ENCODE measurements at places on chromosomes 5 and 9.

DNA sequence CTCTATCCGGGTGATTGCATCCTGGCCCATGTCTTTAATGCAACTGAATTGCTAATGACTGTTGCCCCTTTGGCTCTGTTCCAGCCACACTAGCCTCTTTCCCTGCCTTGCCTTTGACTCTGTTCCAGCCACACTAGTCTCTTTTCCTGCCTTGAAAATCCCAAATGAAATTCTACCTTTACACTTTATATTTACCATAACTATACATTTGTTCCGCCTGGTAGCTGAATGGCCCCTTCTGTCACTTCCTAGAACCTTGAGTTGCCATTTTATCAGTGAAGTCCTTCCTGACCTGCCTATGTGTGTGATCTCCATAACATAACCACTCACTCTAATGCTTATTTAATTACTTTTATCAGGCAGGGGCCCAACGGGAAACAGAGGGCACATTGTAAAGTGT, 1120.4 kb upstream of the WWC1 start:
- no peak for DNase-seq

DNA sequence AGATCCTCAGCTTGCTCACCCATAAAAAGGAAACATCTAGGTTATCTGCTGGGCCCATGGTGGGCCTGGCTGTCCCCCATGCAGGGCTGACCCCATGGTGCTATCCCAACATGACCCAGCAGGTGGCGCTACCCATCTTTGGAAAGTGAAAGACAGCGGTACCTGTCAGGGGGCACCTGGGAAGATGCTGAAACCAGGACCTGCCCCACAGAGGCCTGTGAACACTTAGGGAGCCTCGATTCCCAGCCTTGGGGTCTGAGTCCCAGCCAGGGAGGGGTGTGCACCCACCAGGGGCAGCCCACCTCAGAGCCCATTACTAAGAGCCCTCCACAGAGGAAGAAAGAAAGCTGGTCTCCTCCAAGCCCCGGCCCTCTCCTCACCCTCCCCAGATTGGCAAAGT, 46.6 kb upstream of the IPPK start:
- peak; percentile 30 for DNase-seq

- peak; percentile 6 for DNase-seq
Observed at GRCh38 chr9:34869390-34869789, 88.7 kb upstream of the PHF24 start.

DNA sequence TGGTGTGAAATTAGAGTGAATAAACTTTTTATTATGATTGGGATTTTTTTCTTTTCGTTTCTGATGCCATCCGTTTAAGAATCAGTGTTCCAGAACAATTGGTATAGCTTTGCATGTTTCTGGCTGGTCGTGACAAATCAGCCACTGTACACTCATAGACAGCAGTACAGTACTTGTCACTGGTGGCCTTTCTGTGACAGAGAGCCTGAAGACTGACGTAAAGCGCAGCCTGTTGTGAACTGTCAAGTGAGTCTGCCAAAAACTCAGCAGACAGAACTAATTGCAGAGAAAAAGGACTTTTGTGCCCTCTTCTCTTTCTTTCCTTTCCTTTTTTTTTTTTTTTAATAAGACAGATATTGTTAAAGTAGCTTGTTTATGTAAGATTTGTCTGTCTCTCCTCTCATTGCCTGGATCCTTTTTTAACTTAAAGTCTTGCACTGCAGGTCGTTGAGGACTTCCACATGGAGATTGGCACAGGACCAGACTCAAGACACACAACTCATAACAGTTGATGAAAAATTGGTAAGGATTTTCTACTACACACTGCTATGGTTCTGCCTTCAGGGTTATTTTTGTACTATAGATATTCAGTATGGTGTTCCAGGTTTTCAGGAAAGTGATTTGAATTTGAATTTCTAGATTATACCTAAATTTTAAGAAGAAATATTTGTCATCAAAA, 42.7 kb downstream of the NDUFS4 start:
- DNase-seq = no peak

DNA sequence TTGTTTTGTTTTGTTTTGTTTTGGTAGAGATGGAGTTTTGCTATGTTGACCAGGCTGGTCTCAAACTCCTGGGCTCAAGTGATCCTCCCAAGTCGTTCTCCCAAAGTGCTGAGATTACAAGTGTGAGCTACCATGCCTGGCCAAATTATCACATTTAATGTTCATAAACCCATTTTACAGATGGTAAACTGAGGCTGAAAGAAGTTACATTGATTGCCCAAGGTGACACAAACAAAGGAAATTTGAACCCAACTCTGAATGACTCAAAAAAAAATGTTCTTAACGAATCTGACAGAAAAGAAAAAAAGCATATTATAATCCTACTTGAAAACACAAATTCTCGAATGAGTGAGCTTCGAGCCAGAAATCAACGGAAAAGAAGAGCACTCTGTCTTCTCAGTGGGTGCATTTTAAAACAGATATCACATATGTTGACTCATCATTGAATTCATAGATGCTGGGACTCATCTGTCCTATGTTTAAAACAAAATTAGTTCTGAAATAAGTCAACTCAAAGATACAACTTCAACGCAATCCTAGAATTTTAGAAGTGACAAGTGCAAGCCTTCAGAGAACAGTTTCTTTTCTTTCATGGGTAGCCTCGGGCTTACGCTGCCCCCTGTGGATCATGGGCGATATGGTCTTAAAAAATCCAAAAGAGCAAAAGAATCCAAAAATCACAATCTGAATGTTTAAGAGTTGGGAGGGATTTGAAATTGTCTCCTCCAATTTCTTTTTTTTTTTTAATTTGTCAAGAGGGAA, 28.4 kb downstream of the TIMD4 start:
- DNase-seq = peak; percentile 3

DNA sequence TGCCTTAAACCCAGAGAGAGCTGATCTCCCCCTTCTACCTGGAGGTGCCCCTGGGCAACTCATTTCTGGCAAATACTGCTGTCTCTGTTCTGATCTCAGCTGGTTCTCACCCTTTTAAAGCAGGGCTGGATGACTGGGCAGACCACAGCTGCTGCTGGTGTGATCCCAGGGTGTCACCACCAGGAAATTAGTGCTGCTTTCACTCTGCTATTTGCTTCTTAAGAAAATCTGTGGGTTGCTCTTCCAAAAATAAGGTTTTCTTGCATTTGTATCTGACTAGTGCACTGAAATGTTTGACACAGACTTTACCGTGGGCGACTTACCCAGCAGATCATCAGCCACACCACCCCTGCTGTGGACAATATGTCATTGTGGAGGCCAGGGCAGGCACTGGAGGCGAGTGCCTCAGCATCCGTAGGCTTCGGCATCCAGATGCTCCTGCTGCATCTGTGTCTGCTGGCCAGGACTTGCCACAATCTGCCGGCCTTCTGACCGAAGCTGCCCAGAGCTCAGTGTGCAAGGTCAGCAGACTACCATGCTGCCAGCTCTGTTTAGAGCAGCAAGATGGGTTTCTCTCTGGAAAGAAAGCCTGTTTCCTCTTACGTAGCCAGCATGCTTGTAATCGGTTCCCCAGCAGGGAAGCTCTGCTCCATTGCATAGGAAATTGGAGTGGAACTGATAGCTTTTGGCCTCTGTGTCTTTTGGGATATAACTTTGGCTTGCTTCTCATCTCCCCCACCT, 13.6 kb downstream of the ARHGAP26 start:
- no peak for DNase-seq

- DNase-seq = peak; percentile 60
Observed at GRCh38 chr5:40410231-40410861, 269.4 kb upstream of the PTGER4 start.

DNA sequence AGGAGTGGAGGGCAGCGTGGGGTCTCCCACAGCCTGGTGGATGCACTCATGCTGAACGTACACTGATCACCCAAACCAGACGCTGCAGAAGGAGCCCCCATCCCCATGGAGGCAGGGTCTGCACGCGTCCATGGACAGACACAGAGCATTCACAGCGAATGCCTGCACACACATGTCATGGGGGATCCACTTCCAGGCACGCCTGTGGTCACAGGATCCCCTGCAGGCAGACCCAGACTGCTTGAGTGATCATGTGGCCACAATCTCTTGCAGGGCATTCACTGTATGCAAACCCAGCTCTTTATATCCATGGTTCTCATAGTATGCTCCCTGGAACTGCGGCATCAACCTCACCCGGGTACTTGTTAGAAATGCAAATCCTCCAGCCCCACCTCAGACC, 5.4 kb downstream of the SNCB start:
- DNase-seq = no peak

DNA sequence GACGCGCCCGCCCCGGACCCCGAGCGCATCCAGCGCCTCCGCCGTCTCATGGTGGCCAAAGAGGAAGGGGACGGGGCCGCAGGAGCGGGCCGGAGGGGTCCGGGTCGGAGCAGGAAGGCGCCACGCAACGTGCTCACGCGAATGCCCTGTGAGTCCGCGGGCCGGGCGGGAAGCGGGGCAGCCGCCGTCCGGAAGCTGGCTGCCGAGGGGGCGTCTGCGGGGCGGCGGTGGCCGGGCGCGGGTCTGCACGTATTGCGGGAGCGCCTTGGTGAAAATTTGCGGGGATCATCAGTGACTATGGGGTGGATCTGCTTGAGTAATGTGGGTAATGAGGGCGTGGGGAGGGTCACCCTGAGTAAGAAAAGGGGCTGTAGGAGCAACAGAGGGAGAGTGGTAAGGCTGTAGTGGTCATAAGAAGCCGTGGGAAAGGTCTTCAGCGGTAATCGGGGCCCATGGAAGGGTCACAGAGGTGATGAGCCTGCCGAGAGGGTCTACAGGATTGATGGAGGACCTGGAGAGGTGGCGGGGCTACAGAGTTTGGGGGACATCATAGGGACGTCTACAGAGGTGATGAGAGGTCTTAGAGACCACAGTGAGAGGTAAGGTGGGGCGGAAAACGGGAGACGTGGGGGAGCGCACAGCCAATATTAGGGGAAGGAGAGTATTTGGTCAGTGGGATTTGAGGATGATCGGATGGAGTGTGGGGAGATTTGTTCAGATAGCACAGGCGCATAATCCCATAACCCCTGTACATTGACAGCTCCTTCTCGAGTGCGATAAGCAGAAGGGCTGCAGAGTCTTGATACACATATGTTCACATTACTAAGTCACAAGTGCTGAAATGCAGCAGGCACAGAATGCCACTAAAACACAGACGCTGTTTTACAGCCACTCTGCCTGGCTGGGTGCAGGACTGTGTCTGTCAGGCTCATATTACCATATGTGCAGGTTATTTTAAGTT, 819 bp downstream of the LSM11 start:
- DNase-seq = no peak

DNA sequence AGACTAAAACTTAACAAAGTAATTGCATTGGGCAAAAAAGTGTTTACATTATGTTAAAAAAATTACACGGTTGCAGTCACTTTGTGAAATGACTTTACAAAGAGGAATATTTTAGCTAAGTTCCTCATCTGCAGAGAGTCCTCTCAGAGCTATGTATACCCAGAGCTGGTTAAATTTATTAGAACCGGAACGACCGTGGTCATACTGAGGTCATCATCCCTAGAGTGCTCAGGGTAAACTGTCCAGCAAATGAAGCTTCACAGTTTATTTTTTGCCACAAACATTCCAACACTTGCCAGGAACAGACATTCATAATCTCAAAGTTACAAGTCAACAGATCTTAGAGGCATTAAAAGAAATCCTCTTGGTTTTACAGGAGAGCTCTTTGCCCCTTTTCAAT, 897 bp downstream of the ROPN1L start:
- DNase-seq = no peak

- DNase-seq = no peak
Observed at GRCh38 chr5:15124871-15125568, 253.4 kb upstream of the ANKH start.

DNA sequence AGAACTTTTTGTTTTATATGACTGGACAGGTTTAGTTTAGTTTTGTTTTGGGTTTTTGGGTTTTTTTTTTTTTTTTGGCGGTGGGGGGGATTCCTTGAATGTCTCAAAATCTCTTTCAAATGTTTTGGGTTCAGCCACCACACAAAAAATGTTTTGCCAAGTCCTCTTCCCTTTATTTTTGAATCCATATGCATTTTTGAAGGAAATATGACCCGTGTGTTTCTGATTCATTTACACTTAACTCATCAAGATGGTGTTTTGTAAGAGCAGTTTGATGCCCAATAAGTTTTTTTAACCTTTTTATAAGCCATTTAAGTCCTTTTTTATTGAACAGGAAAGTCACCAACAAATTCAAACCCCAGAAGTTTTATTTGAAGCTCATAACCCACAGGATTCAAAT, 209.8 kb downstream of the CWC27 start:
- no peak for DNase-seq

- no peak for DNase-seq
Observed at GRCh38 chr5:10762776-10763500, 1.9 kb upstream of the DAP start.

GRCh38 chr5:2724831-2725230, 26.6 kb downstream of the IRX2 start:
- DNase-seq = no peak

DNA sequence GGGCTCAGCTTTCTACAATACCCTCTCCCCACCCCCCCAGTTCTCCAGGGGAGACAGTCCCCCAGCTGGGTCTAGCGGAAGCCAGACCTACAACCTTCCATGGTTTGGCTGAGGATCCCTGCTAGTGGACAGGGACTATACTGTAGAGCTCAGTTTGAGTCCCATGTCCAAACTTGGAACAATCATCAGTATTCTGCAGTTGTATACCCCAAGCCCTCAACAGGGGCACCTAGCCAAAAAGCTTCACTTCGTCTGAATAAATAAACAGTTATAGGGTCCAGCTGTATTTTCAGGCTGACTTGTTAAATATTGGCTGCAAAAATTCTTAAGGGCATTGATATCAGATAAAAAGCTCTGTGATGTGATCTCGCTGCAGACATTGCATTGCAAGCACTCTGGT, 15.4 kb upstream of the C9 start:
- no peak for DNase-seq

GRCh38 chr5:153447534-153447933, 42.9 kb upstream of the GRIA1 start:
- DNase-seq = no peak

DNA sequence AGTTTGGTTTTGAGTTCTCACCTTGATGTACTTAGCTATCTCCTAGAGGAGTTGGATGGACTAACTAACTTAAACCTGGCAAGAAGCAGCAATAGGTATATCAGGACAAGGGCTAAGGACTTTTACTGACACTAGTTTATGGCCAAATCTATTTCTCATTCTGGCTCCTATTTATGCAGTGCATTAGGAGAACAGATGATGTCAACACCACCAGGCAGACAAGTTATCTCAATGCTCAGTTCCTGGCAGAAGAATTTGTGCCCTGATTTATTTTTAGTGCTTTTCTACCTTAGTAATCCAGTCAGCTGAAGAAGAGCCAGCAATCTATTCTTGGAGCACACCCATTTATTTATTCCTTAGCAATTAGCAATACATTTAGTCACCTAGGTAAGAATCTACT, 30.7 kb upstream of the MYOT start:
- DNase-seq = no peak

GRCh38 chr5:157247267-157247666, 18.7 kb upstream of the CYFIP2 start:
- no peak for DNase-seq

GRCh38 chr9:36991516-36992134, 42.4 kb downstream of the PAX5 start:
- peak; percentile 38 for DNase-seq

DNA sequence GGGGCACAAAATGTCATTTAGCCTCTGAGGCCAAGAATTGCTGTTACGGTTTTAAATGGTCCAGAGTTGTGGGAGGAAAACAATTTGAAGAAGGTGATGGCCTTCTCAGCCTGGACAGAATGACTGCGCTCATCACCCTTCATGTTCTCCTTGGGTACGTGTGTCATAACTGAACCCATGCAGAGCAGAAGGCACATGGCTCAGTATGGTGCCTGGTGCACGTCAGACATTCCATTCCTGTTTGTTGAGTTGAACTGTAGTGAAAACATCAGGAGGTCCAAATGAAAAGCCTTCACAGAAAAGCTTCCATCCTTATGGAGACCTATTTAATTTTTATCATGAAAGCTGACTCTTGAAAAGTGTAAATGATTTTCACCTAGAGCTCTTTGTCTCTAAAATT, 133.2 kb downstream of the CFAP90 start:
- DNase-seq = peak; percentile 22
